ENCODE measurements at places on chromosomes 11 and 22. TPM values are rescaled to one million over a fixed set of nuclear protein-coding genes. Genes with fewer than 3 reads are reported as not detected.

The TRIM49D1 gene
- not detected for total RNA-seq

GRCh38 chr11:35138606-35138942 is 397 bp upstream of the CD44 start:
- no peak for DNase-seq

GRCh38 chr11:110297726-110298300 is 1.4 kb upstream of the RDX start:
- DNase-seq = peak; percentile 56

DNA sequence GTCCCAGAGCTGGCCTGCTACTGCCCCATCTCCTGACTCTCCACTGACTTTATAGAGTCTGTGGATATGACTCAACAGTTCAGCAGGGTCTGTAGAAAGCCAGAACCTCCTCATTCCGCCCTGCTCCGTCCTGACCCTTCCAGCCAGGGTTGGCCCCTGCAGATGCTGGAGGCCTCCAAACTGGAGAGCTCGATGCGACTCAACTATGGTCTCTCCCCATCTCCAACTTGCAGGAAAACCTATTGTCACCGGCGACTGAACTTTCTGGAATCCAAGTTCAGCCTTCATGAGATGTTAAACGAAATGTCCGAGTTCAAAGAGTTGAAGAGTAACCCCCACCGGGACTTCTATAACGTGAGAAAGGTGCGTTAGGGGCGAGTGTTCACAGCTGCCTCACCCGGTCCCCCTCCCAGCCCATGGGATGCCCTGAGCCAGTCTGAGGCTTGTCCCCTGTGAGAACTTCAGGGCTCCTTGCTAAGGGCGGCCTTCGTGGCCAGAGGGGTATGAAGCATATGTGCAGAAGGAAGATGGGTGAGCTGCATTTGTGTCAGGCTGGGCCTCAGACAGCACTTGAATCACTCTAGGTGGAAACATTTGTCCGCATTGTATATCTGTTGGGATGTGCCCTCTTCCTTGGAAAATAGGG is 32.1 kb downstream of the AMPD3 start:
- DNase-seq = no peak

The GRAP2 gene
- total RNA-seq = 92.2 TPM

DNA sequence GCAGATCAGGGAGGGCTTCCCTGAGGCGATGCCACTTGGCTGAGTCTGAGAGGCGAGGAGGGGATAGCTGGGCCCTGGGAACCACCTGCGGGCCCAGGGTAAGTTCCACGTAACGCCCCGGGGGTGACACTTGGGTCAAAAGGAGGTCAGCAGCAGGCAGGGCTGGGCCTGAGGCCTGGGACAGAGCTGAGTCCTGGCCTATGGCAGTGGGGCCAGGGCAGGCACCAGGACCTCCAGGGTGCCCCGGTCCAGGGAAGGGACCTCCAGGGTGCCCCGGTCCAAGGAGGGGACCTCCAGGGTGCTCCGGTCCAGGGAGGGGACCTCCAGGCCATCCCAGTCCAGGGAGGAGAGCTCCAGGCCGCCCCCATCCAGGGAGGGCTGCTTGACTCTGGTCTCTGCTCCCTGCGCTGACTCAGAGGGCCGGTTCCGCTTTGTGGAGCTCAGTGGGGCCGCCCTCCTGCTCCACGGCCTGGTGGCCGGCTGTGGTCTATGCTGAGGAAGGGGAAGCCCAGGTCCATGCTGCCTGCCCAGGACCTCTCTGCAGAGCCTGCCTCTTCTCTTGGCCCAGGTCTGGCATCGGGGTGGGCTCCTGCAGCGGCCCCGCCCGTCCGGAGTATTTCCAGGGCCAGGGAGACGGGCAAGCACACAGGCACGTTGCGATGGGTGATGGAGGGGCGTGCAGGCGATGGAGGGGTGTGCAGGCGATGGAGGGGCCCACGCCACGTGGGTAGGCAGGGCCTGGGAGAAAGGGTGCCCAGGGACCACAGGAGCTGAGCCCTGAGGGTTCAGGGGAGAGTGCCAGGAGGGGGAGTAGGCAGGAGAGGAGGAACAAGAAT is 19.5 kb upstream of the WNT7B start:
- DNase-seq = no peak

GRCh38 chr11:124923296-124923695 is 4.2 kb downstream of the HEPN1 start:
- no peak for DNase-seq

The KRTAP5-2 gene
- total RNA-seq = not detected

- DNase-seq = no peak
These were observed 15.2 kb upstream of the ARAP1 start for GRCh38 chr11:72767203-72768062.

- DNase-seq = no peak
These were observed 837.8 kb downstream of the TBC1D22A start for GRCh38 chr22:47600281-47600680.

DNA sequence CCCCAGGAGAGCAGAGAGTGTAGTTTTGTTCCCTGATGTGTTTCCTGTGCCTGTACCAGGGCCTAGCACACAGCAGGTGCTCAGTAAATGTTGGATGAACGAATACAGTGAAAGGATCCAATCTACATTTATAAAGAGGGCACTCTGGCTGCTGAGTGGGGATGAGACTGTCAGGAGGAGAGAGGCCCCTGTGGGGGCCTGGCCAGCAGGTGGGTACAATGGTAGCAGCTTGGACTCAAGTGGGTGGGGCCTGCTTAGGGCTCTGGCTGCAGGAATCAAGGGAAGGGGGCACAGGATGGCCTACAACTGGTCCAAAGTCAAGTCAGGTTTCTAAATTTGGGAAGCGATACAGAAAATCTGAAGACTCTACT is 156.6 kb upstream of the GRK3 start:
- no peak for DNase-seq

DNA sequence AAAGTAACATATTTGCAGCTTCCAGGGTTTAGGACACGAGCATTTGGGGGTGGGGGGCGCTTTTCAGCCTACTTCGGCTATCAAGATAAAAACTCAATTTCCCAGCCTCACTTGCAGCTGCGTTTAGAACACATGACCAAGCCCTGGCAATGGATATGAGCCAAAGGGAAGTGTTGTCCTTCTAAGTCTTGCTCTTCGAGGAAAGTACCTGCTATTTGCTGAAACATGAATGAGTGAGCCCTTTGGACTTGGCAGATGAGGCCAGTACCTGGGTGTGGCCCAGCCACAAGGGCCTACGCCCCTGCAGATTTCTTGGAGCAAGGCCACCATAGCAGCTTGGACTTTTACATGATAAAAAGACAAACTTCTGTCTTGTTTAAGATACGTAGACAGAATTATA is 60.2 kb upstream of the SORL1 start:
- DNase-seq = no peak

The DNAJB7 gene
- not detected for total RNA-seq

- DNase-seq = no peak
These were observed 22.2 kb downstream of the MCM5 start for GRCh38 chr22:35422145-35422544.

GRCh38 chr11:3886985-3887384 is 31.5 kb downstream of the STIM1 start:
- no peak for DNase-seq

The TRIM3 gene
- 30.9 TPM for total RNA-seq

- DNase-seq = peak; percentile 48
These were observed at the start of gene LPXN for GRCh38 chr11:58575377-58576020. Gene LPXN, minus strand, starts transcription at chr11:58575856. Its CDS starts 84 bp downstream, at chr11:58575772.

DNA sequence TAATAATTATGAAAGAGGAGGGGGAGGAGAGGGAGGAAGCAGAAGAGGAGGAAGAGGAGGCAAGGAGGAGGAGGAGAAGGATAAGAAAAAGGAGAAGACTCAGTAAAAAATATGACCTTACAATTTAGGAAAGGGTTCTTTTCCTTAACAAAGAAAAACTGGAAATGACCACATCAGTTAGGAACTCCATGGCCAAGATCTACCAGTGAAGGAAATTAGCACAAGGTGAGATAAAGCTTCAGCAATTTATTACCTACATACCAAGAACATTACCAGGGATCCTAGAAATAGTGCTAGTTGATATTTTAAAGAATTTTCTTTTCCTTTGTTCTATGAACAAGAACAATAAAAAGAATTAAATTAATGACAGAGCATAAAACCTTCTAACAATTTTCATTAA is 172.7 kb downstream of the LRRC4C start:
- no peak for DNase-seq

- DNase-seq = no peak
These were observed 45.3 kb downstream of the TPBGL start for GRCh38 chr11:75285776-75286360.

- no peak for DNase-seq
These were observed 101.8 kb downstream of the TRIM44 start for GRCh38 chr11:35764417-35764816.

GRCh38 chr11:16832193-16832539 is 93.7 kb downstream of the C11orf58 start:
- DNase-seq = no peak

DNA sequence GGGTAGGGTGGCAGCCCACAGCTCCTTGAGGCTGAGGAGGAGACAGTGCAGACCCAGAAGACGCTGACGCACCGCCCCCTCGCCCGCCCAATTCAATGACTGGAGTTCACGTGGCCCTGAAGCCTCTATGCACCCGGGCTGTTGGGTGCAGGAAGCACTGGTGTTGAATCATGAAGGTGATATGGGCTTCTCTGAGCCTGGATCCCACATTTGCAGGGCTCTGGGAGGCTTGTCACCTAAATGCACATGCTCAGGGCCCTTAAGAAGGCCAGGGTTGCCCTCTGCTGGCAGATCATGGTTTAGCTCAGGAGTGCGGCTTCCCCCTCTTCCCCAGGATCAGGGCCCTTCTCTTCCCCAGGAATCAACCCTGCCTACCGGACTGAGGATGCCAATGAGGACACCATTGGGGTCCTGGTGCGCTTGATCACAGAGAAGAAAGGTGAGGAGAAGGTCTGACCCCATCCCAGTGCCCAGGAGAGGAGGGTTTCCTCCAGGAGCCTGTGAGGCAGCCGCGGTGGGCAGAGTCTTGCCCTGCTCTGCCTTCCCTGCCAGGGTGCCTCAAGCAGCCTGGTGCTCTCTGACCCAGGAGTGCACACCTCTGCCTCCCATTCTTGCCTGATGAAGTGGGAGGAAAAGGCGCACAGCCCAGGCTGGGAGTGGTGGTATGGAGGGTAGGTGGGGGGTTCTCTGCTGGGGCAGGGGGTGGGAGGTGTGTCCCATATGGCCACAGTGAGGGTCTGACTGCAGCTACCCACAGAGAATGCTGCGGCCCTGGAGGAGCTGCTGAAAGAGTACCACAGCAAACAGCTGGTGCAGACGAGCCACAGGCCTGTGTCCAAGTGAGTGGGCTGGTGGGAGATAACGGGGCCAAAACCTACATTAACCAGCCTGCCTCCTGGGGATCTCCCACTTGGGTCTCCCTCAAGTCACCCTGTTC is 17.5 kb downstream of the RELT start:
- DNase-seq = peak; percentile 82

DNA sequence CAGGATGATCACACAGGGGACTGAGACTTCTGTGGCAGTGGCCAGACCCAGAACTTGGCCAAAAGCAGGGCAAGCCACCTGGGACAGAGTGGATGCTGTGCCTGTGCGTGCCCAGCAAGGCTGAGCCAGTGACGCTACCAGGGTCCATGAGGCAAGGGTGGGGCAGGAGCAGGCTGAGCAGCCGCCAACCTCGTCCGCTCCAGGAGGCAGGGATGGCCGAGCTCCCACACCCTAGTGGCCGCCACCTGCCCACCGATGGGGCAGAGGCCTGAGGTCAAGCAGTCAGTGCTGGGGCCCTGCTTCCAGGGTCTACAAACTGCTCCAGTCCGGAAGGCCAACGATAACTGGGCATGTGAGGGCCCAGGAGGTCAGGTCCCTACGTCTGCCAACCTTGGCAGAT is 7.3 kb downstream of the KRTAP5-9 start:
- no peak for DNase-seq

The HDHD5 gene
- total RNA-seq = 13.5 TPM

The RFPL1 gene
- total RNA-seq = not detected

DNA sequence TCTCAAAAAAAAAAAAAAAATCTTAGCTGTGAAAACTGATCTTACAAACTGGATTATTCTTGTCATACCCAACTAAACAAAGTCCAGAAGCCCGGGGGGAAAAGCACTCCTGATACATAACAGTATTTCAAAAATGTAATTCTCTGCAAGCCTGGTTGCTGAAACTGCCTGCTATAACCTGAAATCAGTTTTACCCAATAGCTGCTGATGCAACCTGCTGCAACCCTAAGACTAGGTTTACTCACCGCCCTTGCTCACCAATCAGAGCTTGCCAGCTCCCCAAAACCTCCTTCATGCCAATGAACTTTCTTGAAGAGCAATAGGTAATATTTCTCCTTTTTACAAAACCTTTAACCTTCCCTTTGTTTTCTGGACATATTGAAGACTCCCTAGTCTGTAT is 12.4 kb downstream of the FGF19 start:
- DNase-seq = no peak

The USP2 gene
- 3.9 TPM for total RNA-seq

DNA sequence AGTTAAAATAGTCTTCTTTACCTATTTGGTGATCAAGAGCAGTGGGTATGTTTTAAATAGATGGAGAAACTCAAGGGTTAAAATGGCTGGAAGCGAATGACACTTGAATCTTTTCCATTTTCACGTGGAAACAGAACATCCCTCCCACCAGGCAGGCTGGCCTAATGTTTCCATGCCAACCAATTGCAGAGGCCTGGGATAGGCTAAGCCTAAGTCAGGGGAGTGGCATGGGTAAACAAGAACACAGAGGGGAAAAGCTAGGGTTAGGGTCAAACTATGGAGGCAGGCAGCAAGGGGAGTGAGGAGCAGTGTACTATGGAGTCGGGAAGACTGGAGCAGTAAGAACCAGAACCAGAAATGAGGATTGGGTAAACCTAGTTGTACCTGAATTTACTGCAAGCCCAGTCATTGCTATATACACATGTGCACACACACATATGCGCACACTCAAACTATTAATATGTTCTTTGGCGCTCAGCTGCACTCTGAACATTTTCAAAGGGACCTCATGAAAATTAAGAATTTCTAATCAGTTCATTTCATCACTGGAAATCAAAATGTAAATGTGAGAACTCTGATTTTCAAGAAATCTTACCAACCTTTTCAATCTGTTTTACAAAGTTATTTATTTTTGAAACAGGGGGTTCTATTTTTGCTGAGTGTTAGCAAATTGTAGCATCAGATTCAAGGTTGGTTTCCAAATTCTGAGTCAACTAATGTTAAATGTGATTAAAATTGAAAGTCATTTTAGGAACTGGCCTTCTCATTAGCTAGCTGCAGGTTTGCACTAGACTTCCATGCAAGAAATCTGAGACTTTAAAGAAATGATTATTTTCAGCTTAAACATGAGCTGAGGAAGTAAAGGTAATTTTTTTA is 327.0 kb upstream of the CCDC90B start:
- DNase-seq = no peak

DNA sequence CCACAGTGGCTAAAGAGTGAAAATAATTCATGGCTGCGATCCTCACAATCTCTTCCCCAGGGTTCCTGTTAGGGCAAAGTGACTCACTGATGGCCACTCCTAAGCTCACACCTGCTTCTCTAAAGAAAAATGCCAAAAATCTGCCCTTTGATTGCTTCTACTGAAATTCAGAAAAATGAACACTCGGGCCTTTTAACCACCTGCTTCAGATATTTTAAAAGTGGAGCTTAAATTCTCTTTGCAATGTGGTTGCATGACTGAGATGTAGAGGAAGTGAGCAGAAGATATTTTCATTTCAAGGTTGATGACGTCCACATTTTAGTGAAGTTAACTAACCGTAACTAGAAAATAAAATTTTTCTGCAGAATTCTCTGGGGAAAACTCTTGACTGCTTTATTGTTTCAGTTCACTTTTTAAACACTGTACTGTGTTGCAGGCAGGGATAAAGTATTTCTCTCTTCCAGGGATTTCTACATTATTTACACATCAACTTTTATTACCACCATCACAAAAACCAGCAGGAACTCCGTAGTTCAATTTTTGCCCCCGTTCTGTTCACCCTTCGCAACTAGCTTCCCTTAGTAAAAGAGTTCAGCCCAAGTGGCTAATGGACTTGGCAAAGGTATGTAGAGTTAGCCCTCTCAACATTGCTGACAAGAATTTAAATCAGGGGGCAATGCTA is 8.5 kb downstream of the RAB30 start:
- peak; percentile 57 for DNase-seq
